Pericardium fibroblast (primary cell): ENCODE measurements at places on chromosomes 16 and 17. TPM values are rescaled to one million over a fixed set of nuclear protein-coding genes. Genes with fewer than 3 reads are reported as not detected.

Gene MILR1
- total RNA-seq, result 3.0 and 7.0 TPM in 2 replicates

Gene TMC8
- total RNA-seq, result under 0.01 and 0.09 TPM in 2 replicates

Gene AIPL1
- total RNA-seq, result not detected in 2 replicates

Gene KRTAP4-5
- total RNA-seq, result not detected in 2 replicates

Gene SMIM36
- not detected in 2 replicates for total RNA-seq

Gene CLUH
- total RNA-seq, result 31.5 and 34.4 TPM in 2 replicates

Gene ST6GALNAC2
- total RNA-seq, result 0.82 and 2.4 TPM in 2 replicates

Gene TBC1D3E
- total RNA-seq, result 0.26 TPM in 1 of 2 replicates, not detected in the other
